Progenitor cell of endocrine pancreas (in vitro differentiated cells): ENCODE measurements at places on chromosomes 3 and 15. TPM values are rescaled to one million over a fixed set of nuclear protein-coding genes. Genes with fewer than 3 reads are reported as not detected.
A peak's percentile ranks its signal among the peaks of the same experiment; 100 is the strongest.

GRCh38 chr15:68616397-68616796, 37.6 kb downstream of the CORO2B start:
- H3K27me3 ChIP-seq = peaks cover 27% of the 10 kb centered on the region
- H3K4me1 ChIP-seq = peaks cover 2% of the 10 kb centered on the region
- no peaks in the 10 kb centered on the region for H3K36me3 ChIP-seq
- H3K4me3 ChIP-seq = no peak overlapping the region
- DNase-seq = no peak

GRCh38 chr3:71850654-71851053, 65.7 kb upstream of the PROK2 start:
- H3K36me3 ChIP-seq = no peaks in the 10 kb centered on the region
- H3K4me3 ChIP-seq = no peak overlapping the region
- peaks cover 14% of the 10 kb centered on the region for H3K27me3 ChIP-seq
- H3K27ac ChIP-seq = no peak overlapping the region
- no peaks in the 10 kb centered on the region for H3K4me1 ChIP-seq
- no peak for DNase-seq

DNA sequence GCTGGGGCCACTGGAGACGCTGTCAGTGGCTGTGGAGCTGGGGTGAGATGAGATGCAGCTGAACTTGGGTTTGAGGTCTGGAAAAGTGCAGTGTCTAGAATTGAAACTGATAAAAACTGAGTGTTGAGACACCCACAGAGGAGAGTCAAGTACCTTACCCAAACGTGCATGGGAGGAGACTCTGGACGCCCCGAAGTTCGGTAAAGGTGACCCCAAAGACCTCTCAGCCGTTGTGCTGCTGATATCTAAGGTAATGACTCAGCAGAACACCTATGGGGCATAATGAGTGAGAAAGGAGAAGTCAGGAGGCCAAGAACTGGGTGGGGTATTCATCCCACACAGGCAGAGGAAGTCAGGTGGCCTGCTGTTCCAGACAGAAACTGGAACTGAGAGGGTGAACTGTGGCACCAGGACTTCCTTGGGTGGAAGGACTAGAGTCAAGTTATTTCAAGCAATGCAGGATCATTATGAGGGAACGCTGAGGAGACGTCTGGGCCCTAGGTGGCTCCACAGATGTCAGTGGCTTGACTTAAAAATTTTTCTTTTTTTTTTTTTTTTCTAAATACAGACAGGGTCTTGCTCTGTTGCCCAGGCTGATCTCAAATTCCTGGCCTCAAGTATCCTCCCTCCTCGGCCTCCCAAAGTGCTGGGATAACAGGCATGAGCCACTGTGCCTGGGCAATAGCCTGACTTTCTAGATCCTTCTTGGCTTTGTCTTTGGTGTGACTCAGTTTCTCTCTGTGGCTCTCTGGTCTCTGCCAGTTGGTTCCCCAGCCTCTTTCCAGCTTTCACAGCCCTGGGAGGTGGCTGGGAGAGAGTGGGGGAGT, 67.6 kb upstream of the GCNT3 start:
- H3K36me3 ChIP-seq = no peaks in the 10 kb centered on the region
- no peak overlapping the region for H3K4me3 ChIP-seq

DNA sequence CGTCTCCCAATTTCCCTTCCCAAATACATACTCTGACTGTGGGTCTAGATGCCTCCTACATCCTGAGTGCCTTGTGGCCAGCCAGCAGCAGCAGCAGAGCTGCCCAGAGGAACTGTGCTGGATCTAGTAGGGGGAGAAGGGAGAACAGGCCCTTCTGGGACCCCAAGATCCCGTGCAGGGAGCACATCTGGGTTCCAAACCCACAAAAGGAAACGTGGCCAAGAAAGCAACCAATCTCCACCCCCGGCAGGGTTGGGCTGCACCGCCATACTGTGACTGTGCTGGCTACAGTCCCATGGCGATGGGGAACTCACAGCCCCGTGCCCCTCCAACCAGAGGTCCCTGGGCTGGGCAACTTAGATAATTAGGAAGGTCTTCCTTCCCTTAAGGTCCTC, 86.3 kb downstream of the PPCDC start:
- DNase-seq = no peak
- peaks cover 3% of the 10 kb centered on the region for H3K36me3 ChIP-seq
- no peaks in the 10 kb centered on the region for H3K27me3 ChIP-seq
- H3K4me1 ChIP-seq = peaks cover 10% of the 10 kb centered on the region
- H3K4me3 ChIP-seq = no peak overlapping the region
- no peak overlapping the region for H3K27ac ChIP-seq

GRCh38 chr15:66505430-66505811, 295 bp downstream of the ZWILCH start:
- H3K27ac ChIP-seq = peak overlapping the region; percentile 99
- H3K36me3 ChIP-seq = peaks cover 21% of the 10 kb centered on the region
- H3K4me1 ChIP-seq = peaks cover 34% of the 10 kb centered on the region
- H3K4me3 ChIP-seq = peak overlapping the region; percentile 95
- no peaks in the 10 kb centered on the region for H3K27me3 ChIP-seq

- peaks cover 11% of the 10 kb centered on the region for H3K27me3 ChIP-seq
- no peak overlapping the region for H3K4me3 ChIP-seq
- DNase-seq = no peak
- H3K36me3 ChIP-seq = no peaks in the 10 kb centered on the region
Measured at GRCh38 chr3:170656284-170656683, 70.4 kb upstream of the SLC7A14 start.

- H3K36me3 ChIP-seq = no peaks in the 10 kb centered on the region
- H3K27me3 ChIP-seq = peaks cover 20% of the 10 kb centered on the region
- no peaks in the 10 kb centered on the region for H3K4me1 ChIP-seq
- DNase-seq = no peak
Measured at GRCh38 chr3:126490619-126491018, 14.9 kb upstream of the ZXDC start.

- no peaks in the 10 kb centered on the region for H3K27me3 ChIP-seq
- H3K27ac ChIP-seq = no peak overlapping the region
- peaks cover 7% of the 10 kb centered on the region for H3K4me1 ChIP-seq
- H3K36me3 ChIP-seq = no peaks in the 10 kb centered on the region
- no peak overlapping the region for H3K4me3 ChIP-seq
- DNase-seq = no peak
Measured at GRCh38 chr3:182983876-182984275, 3.5 kb upstream of the DCUN1D1 start.

- no peak overlapping the region for H3K4me3 ChIP-seq
- H3K27ac ChIP-seq = no peak overlapping the region
- no peaks in the 10 kb centered on the region for H3K4me1 ChIP-seq
- peaks cover 4% of the 10 kb centered on the region for H3K27me3 ChIP-seq
Measured at GRCh38 chr15:100671124-100671680, 68.8 kb downstream of the ASB7 start.

DNA sequence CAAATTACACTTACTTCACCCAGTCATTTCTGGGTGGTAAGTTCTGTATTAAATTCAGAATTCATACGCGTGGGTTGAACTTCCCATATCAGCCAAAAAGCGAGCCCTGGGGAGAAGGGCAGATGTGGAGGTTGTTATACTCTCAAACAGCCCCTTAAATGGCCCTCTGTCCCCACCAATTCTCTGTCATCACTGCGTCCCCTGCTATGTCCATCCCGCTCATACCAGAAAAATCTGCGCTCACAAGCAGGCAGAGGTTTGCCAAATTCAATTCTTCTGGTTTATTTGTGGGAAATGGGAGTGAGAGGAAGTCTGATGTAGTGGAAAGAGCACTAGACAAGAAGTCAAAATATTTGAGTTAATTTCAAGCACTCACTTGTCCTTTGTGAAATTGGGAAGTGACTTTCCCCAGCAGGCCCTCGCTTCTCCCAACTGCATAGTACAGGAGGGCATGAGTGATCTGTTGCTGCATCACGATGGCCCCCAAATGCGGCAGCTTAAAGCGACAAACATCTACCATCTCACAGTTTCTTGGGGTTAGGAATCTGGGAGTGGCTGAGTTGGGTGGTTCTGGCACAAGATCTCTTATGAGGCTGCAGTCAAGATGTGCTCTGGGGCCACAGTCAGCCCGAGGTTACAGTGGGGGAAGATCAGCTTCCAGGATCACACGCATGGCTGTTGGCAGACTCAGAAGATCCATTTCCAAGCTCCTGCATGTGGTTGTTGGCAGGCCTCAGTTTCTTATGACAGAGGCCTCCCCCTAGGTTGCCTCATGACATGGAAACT, 67.7 kb downstream of the CPN2 start:
- peaks cover 18% of the 10 kb centered on the region for H3K27me3 ChIP-seq
- no peak overlapping the region for H3K27ac ChIP-seq
- H3K4me3 ChIP-seq = no peak overlapping the region
- DNase-seq = no peak

GRCh38 chr15:60695713-60696522, 217.0 kb upstream of the ICE2 start:
- H3K36me3 ChIP-seq = no peaks in the 10 kb centered on the region
- peaks cover 40% of the 10 kb centered on the region for H3K4me1 ChIP-seq
- H3K27ac ChIP-seq = peak overlapping the region; percentile 42
- H3K4me3 ChIP-seq = no peak overlapping the region

DNA sequence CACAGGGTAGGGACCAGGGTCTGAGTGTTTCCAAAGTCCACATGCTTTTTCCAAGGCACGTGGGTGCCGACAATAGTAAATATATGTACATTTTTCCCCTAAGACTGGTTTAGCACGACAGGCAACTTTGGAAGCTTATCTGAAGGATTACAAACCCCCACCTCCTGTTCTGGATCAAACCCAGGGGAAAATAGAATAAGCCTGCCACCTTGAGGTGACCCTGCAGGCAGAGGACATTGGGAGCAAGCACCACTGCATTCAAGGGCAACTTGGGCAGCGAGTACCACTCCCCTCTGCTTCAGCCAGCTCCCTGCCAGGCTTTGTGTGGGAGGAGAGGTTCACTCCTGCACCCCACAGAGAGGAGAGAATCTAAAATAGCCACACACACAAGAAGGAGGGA, 44.8 kb downstream of the KBTBD12 start:
- H3K27ac ChIP-seq = no peak overlapping the region
- H3K27me3 ChIP-seq = peaks cover under 1% of the 10 kb centered on the region
- no peak overlapping the region for H3K4me3 ChIP-seq
- DNase-seq = peak; percentile 43
- H3K36me3 ChIP-seq = no peaks in the 10 kb centered on the region
- H3K4me1 ChIP-seq = peaks cover 5% of the 10 kb centered on the region

DNA sequence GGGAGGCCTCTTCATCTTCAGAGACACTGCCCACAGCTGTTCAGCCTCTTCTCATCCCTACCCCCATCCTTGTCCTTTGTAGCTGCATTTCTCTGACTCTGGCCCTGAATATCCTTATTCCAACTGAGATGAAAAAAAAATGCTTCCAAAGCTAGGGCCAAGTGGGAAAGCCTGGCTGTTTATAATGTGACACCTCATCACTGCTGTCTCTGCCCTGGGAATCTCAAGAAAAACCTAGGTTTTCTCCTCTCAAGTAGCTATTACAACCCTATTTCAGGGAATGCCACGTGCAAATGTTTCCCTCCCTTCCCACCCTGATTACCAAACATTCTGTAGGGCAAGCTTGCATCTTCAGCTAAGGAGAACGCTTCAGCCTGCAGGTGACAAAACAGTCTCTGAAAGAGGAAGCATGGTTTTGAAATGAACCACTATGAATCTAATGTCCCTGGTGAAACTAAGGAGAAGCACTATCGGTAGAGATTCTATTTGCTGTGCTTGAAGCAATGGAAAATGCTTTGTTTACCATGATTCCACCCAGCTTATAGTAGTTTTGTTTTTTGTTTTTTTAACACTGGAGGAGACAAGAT, 65.4 kb downstream of the USF3 start:
- H3K4me3 ChIP-seq = no peak overlapping the region
- H3K27ac ChIP-seq = no peak overlapping the region
- H3K27me3 ChIP-seq = peaks cover 7% of the 10 kb centered on the region
- no peak for DNase-seq
- H3K4me1 ChIP-seq = no peaks in the 10 kb centered on the region

Gene LRRIQ4
- 0.31 and 0.42 TPM in 2 replicates for total RNA-seq

Gene ACKR2
- 0.60 and 0.78 TPM in 2 replicates for total RNA-seq

Gene XCR1
- not detected in 2 replicates for total RNA-seq

Gene EPHB3
- 11.7 and 13.4 TPM in 2 replicates for total RNA-seq
